ENCODE measurements at places on chromosomes 4 and X.

DNA sequence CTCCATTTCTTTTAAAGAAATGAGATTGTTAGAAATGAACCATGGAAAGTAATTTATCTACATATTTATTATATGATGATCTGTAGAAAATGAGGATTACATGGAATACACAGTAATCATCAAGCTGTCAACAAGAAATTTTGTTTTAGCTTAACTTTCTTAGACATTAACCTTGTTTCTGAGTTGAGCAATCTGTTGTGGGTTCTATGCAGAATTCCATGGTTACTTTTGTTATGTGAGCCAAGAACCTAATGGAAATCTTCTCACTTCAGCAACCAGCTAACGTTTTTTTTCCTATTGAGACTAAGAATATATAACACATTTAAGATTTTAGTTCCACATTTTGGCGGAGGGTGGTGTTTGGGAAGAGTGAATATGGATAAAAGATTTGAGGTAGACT lies 136.1 kb upstream of the SLC4A4 start:
- no peak for DNase-seq

GRCh38 chrX:21490341-21490740 lies 116.1 kb downstream of the CNKSR2 start:
- DNase-seq = no peak

- DNase-seq = no peak
Measured at GRCh38 chrX:2584251-2585157, 83.7 kb upstream of the DHRSX start.

GRCh38 chr4:105002278-105002677 lies 144.4 kb upstream of the TET2 start:
- DNase-seq = no peak

- no peak for DNase-seq
Measured at GRCh38 chr4:81982846-81983540, 390.8 kb downstream of the HNRNPD start.

DNA sequence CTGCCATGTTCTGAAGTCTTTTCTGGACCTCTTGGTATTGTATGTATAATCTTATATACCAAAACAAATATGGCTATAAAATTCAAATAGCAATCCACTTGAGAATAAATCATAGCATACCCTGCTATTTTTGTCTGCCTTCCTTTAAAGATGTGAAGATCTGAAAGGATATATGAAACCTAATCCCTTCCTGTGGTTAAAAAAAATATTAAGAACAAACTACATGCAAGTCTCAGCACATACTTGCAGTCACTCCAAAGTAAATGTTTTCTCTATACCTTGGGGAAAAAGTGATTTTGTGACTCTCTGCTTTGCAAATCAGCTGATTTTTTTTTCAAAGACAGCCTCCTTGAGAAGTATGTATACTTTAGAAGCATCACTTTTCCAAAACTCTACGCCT lies 322.9 kb downstream of the ANKRD50 start:
- DNase-seq = no peak

GRCh38 chrX:13581554-13581953 lies 12.2 kb downstream of the EGFL6 start:
- DNase-seq = no peak

GRCh38 chr4:93355411-93355810 lies 473.1 kb upstream of the ATOH1 start:
- DNase-seq = no peak

DNA sequence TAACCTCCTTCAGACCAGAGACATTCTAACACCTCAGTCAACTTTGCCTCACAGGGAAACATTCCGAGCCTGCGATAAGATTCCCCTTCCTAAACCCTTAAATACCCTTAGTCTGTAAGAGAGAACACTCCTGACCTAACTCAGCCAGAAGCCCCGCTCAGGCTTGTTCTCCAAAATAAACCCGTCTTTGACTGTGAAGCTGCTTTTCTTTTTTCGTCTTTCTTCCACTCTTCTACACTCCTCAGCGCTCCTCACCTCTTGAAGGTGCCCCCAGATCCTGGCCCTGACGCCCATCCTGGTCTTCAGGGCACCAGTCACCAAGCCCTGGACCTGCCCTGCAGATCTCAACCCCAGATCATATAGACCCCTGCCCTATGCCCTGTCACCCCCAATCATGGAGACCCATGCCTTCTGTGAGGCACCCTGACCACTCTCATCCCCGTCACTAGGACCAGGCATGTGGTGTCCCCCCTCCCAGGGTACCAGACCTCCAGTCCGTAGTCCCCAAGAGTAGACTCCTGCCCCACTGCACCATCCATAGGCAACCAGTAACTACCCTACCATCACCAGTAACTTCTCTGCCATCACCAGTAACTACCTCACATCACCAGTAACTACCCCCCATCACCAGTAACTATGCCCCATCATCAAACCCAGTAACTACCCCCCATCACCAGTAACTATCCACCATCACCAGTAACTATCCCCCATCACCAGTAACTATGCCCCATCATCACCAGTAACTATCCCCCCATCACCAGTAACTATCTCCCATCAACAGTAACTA lies 3.5 kb downstream of the ASMTL start:
- no peak for DNase-seq

DNA sequence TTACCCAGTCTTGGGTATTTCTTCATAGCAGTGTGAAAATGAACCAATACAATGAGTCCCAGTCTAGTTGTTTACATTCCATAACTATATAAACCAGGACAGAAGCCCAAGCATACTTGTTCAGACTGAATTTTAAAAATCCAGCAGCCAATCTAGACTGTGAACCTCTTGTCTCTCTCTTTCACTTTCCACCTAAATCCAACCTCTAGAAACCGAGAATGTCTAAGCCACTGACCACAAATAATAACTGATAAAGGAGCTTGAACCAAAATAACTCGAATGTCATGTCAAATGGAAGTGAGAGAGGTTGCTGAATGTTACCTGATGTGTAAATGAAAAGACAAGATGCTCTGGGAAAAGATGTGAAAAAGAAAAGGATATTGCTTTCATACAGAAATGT lies 544.7 kb downstream of the NLGN4X start:
- DNase-seq = no peak

DNA sequence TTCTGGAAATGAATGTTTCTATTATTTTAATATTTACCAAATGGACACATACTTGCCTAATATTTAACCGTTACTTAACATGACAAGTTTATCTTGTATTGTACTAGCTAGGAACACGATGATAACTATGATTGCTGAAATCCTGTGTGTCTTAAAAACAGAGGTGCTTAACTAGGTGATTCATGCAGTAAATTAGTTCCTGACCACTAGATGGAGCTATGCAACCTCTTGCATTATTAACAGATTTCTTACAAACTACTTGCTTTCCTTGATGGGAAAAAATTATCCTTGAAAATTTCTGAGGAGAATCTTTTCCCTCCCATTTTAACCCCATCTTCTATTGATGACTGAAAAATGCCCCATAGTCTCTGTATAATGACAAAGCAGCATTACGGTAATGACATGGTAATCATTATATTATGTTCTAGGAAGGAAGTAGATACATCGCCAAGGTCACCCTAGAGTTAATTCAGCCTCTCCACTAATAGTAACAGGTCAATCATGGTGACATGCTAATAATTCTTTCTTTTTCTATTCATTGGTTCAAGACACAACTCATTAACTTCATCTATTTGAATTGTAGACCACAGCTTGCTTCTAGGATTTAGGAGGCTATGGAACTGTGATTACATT lies 844.2 kb downstream of the RAPGEF2 start:
- DNase-seq = peak; percentile 31

DNA sequence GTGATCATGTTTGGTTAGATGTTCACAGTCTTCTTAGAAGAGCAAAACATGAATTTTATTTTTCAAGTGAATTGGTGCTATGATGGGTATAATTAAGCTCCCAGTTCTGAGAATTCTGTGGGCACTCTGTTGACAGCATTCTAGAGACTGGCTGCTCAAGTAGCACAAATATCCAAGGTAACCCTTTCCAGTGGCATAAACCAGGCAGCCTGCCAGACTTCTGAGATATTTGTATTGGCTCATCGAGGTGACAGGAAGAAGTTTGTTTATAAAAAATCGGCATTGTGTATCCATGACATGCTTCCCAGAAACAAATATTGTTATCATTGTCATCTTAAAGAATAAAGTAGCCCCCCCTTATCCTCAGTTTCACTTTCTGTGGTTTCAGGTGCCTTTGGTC lies 28.3 kb downstream of the LANCL3 start:
- DNase-seq = no peak

DNA sequence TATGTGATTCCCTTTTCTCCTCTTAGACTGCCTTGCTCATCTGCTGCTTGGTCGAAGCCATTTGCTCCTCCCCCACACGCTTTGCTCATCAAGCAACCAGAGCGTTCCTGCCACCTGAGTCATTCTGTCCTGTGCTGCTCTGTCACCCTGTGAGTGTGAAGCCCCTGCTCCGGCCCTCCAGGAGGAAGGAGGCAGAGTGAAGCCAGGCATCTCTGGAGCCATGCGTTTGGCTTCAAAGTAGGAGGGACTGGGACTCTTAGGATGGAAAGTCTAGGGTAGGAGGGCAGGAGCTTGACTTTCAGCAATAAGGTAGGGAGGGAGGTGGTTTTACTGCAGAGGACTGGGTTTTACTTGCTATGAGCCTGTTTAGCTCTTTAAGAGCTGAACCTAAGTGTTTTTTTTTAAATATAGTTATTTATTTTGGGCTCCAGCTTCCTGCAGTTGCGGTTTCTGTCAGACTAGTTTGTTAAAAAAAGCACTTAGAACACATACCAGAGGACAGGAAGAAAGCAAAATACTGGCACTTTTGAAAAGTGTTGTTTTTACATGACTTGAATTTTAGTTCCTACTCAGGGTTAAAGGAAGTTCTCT lies 63.6 kb downstream of the SPINK2 start:
- no peak for DNase-seq

- no peak for DNase-seq
Measured at GRCh38 chr4:124178449-124179021, 534.0 kb downstream of the ANKRD50 start.

DNA sequence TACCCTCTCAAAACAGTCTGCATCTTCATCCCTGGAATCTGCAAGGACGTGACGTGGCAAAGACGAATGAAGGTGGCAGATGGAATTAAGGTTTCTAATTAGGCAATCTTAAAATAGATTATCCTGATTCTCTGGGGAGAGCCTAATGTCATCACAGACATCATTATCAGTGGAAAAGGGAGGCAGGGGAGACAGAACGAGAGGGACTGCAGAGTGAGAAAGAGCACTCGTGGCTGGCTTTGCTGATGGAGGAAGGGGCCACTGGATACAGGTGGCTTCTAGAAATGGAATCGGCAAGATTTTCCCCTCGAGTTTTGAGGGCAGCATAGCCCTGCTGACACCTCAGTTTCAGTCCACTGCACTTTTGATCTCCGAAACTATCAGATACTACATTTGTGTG lies 110.6 kb downstream of the ASMT start:
- DNase-seq = no peak

GRCh38 chrX:115589419-115589818 lies 28.4 kb downstream of the PLS3 start:
- no peak for DNase-seq

DNA sequence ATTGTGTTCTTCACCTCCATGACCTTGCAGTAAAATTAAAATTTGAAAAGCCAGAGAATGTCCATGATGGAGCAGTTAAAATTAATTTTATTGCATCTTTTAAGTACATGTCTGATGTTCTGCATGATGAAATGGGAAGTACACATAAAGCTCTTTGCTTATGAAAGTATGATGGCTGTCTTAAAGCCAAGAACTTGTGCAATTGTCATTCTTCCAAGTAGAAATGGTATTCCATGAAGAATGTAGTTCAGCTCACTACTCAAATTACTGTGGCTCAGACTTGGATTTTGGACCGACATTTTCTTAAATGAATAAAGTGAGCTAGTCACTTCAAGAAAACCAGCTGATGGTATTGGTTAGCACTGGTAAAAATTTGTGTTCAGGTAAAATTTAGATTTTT lies 161.7 kb upstream of the CXCL13 start:
- DNase-seq = no peak

DNA sequence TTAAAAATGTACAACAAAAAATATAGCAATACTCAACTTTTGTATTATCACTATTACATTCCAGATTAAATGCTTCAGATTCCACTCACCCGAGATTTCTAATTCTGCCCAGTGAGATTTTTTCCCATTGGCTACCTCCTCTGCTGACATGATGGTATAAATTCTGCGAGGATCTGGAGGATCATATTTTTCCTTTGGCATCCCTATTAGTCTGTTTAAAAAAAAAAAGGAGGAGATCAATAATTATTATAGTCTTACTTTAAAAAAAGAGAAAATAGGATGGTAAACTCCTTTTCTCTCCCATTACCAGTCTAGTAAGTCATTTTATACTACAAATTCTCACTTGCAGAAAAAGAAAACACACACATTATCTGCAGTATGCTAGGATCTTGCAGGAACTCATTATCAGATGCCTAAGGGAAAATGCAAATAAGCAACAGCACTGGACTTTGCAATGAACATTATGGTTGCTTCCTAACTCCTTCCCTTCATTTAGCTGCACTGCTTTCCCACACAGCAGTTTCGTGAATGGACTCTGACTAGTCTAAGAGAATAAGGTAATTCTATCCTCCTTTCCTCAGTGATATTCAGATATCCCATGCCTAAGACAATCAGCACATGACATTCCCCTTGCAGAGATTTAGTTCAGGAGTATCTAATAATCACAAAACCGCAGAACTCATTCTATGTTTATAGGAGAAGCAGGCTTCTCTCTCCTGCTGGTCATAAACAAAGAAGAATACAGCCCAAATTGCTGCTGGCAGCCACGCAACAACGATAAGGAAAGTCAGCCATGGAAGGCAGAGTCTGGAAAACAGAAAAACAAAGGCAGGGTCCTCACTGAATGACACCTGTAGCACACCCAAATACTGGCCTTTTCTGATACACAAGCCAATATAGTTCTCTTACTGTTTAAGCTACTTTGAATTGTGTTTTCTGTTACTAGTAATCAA lies 42.7 kb downstream of the CNOT6L start:
- DNase-seq = no peak

DNA sequence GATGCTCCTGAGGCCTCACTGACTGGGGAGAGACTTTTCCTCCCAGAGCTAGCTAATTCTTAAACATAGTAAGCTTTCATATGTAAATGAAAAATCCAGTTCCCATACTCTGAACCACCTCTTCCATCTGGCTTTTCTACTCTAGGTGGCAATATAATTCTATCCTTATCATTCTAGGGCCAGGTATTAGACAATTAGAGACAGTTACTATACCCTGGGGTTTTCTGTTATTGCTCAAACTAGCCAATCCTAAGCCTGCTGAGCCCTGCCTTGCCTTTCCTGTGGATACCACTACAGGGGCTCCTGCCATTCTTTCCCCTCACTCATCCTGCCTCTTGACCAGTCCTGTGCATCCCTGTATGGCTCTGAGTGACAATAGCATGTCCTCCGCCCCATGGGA lies 552.0 kb downstream of the STIM2 start:
- DNase-seq = no peak

DNA sequence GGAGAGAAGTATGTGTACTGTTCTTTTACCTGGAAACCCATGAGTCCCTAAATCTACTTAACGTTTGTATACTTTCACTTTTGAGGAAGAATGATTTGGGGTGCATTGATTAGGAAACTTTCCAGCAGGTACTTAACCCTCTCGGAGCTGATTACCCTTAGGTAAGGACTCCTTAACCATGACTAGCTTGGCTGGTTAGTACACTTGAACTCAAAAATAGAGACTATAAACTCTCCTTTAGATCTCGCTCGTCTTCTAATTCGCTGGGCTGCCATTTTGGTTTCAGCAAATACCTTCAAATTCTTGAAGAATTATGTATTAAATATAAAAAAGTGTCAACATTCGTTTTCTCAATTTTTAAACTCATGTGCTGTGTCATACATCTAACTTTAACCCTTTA lies 2.0 kb downstream of the USP9X start:
- no peak for DNase-seq

All from NCI-H1417 treated with DMSO at 0.1 percent for 48 hours (cell line).